ENCODE measurements at places on chromosomes 11 and 22.

DNA sequence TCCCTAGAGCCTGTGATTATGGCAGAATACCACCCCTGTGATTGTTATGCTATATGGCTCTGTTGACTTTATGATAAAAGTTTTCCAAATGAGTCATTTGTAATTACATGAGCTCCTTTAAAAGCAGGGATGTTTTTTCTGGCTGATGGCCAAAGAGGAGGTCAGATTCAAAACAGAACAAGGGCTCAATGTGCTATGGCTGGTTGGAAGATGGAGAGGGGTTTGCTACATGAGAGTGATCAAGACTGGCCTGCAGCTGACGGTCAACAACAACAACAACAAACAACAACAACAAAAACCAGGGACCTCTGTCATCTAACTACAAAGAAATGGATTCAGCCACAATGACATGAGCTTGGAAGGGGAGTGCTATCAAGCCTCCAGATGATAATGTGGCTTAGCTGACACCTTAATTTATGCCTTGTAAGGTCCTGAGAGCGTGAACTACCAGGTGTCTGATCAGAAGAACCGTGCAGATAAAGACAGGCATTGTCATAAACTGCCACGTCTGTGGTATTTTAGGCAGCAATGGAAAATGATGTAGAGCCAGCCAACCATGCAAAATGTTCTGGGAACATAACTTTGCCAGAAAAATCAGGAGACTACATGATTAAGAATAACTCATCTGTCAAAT is 47.2 kb downstream of the PIWIL3 start:
- no peak for DNase-seq

- DNase-seq, result no peak
Observed at GRCh38 chr22:50610581-50610980, 10.0 kb downstream of the MAPK8IP2 start.

- no peak for DNase-seq
Observed at GRCh38 chr22:50576806-50577696, 1.2 kb downstream of the CPT1B start.

- no peak for DNase-seq
Observed at GRCh38 chr11:130022799-130023198, 20.2 kb upstream of the PRDM10 start.

GRCh38 chr11:70423523-70424505 is 25.5 kb downstream of the CTTN start:
- peak; percentile 71 for DNase-seq

All from GM12891 (cell line).